ENCODE measurements at places on chromosomes 4 and X.

DNA sequence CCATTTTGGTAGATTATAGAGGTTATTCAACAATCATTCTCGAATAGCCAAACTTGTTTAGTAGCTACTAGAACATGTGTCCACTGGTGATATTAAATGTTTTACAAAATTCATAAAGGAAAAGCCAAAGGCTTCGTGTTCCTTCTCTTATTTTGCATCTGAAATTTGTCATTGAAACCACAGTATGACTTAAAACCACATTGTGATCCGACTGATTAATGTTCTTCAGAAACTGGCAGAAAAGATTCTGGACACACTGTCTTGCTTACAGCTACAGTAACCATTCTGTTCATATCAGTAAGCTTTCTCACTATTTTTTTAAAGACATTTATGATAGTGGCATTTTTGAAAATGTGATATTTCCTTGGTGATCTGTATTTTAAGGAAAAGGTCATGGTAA lies 2.6 kb upstream of the SMARCA1 start:
- no peak for DNase-seq

GRCh38 chrX:5337160-5337559 lies 891.5 kb downstream of the NLGN4X start:
- no peak for DNase-seq

DNA sequence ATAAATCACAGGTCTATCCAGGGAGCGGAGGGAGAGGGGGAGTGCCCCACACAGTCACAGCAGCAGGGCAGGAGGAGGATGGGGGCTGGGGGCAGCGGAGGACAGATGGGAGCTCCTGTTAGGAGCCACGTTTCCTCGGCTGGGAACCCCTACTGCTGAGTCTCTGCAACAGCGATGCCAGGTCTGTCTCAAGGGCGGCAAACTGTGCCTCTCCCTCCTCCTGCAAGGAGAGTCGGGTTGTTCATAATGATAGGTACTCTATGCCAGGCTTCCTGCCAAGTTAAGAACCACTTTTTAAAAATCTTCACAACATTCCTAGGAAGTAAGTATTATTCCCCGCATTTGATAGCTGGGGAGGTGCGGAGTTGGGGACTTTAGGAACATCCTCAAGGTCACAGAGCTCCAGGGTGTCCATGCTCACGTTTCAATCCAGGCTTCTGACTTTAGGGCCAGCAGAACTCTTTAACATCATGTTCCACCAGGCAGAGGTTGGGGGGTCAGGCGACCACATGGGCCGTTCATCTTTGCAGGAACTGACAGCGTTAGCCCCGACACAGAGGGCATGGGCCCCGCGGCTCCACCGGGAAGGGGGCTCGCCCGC lies 98.3 kb upstream of the MAML3 start:
- no peak for DNase-seq

- DNase-seq, result no peak
These were observed 42.7 kb upstream of the RAPGEF2 start for GRCh38 chr4:159060161-159060560.

DNA sequence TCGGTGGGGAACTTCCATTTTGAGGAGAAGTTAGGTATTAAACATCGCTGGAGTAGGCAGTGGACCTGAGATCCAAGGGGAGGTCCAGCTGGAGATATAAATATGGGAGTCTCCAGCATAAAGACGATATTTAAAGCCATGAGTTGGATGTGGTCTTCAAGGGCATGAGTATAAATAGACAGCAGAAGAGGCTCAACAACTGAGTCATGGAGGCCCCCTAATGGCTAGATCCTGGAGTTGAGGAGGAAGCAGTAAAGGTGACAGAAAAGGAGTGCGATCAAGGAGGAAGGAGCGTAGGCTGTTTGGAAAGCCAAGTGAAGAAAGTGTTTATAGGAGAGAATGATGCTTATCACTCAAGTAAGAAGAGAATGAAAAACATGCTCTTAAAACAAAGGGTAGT lies 18.1 kb upstream of the APBB2 start:
- DNase-seq, result no peak
